ENCODE measurements at places on chromosomes 7 and 10.

DNA sequence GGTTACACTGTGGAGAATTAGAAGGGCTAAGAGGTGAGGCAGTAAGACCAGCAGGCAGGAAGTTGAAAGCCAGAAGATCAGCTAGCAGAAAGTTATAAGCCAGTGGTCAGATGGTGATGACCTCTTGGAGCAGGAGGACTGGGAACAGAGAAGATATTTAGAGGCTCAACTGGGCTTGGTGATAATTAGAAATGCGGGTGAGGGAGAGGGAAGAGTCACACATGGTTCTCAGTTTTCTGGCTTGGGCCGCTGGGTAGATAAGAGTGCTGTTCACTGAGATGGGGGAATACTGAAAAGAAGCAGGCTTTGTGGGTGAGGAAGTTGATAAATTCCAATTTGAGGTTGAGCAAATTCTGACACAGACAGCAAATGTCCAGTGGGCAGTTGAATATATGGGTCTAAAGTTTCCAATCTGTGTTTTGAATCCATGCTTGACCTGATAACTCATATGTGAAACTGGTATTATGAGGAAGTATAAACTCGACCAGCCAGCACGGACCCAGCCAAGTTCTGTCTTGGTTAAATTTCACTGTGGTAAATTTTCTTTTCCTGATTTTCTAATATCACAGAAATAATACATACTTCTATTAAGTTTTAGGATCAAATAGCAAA is 22.7 kb downstream of the LSMEM1 start:
- no peak for DNase-seq

- no peak for DNase-seq
Measured at GRCh38 chr7:6589151-6589828, 531 bp upstream of the INTS15 start.

GRCh38 chr7:101397770-101398324 is 35.2 kb downstream of the COL26A1 start:
- DNase-seq = no peak

GRCh38 chr10:26801831-26802230 is 58.9 kb downstream of the ABI1 start:
- DNase-seq = no peak

GRCh38 chr10:51010977-51011376 is 63.3 kb upstream of the PRKG1 start:
- no peak for DNase-seq

DNA sequence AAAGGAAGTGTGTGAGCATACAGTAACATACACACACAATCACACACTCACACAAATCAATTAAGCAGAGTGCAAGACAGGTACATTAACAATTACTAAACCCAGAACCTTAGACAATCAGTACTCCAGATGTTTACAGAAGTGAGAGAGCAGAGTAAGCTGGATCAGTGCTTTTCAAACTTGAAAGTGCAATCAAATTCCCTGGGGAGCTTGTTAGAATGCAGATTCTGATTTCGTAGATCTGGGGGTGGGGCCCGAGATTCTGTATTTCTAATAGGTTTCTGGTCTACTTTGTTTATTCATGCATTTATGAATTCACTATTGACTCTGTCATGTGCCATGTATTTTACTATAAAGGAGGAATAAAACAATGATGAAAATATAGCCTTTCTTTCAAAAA is 179.6 kb upstream of the PHYHIPL start:
- DNase-seq = no peak

- no peak for DNase-seq
Measured at GRCh38 chr7:69962186-69963065, 364.2 kb downstream of the AUTS2 start.

- no peak for DNase-seq
Measured at GRCh38 chr7:49876202-49876601, 102.8 kb downstream of the VWC2 start.

DNA sequence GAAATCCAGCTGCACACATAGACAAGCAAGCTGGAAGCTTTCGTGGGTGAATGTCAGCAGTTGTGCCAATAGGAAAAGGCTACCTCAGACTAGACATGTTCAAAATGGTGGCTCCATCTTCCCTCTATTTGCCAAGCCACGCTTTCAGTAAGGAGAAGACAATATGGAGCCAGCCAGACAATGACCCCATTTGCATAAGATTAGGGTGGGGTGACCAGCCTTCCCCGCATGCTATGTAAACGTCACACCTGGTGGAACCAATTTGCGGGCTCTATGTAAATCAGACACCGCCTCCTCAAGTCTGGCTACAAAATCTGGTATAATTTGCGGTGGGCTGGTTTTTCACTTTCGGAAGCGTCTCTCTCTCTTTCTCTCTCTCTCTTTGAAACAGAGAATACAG is 297.4 kb upstream of the PCDH15 start:
- no peak for DNase-seq

DNA sequence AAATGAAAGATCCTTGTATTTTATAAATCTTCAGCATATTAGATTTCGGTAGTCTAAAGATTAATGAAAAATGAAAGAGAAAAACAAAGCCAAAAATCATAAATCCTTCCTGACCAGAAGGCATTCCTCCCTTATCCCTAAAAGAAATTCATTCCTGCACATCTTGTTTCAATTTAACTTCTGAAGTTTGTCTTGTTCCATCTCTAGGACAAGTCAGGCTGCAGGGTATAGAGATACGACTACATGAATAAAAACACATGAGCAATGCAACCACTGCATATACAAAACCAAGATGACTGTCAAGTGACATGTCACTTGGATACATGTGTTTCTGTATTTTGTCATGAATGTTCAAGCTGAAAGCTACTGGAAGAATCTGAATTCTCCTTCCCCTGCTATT is 214.9 kb downstream of the JAZF1 start:
- DNase-seq = no peak

Measured in activated T-helper 9 cell treated with anti-CD3 and anti-CD28 coated beads, Interleukin-2, amount 50 U/mL, for 16 hours (primary cell).